ENCODE measurements at places on chromosomes 2 and 18.

- DNase-seq: no peak
These were observed 306.5 kb upstream of the NRP2 start for GRCh38 chr2:205375461-205376448.

DNA sequence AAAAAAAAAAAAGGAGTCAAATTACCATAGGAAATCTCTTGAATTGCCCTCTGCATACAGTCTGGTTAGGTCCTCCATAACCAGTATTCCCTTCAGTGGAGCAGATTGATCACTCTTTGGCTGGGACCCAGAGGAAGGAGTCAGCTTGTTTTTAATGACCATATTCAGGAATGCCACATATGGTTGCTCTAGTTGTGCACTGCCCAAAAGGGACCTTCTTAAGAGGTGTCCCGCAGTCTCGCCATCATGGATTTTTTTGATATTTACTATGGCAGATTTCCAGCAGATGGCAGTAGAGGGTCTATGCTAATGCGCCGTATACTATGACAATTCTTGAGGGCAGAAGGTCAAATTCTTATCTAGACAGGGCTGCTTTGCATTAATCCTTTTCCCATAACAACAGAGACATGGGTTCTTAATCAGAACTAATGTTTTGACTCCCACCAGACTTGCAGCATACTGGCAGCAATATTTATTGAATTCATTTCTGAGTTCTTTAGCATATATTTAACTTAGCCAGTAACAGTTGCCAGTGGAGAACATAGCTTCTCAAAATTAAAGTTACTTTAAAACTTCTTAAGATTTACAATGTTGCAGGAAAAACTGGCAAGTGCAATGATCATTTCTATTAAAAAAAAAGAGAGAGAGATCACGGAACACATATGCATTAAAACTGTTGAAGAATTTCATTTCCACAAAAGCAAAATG is 31.8 kb upstream of the INPP4A start:
- DNase-seq: peak; percentile 28

DNA sequence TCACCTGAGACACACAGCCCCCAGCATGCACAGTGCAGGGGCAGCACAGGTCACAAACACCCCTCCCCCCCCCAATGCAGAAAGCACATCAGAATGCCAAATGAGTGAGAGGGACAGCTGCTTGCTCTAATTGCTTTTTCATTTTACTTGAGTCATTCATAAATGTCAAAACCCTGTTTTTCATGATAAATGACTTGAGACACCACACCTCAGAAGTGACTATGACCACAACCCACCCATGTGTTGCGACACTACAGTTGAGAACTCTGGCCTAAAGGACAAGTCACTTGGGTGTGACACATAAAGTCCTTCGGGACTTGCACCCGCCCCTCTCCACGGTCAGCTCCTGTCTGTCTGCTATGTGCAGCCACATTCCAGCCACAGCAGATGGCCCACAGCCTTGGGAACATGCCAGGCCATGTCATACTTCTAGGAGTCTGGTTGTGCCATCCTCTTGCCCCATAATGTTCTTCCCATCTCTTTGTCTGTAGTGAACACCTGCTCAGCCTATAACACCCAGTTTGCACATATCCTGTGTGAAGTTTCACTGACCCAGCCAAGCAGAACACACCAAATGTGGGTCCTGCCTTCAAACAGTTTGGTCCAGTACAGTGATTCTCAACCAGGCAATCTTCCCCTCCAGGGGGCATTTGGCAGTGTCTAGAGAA is 30.2 kb upstream of the RIOK3 start:
- no peak for DNase-seq

DNA sequence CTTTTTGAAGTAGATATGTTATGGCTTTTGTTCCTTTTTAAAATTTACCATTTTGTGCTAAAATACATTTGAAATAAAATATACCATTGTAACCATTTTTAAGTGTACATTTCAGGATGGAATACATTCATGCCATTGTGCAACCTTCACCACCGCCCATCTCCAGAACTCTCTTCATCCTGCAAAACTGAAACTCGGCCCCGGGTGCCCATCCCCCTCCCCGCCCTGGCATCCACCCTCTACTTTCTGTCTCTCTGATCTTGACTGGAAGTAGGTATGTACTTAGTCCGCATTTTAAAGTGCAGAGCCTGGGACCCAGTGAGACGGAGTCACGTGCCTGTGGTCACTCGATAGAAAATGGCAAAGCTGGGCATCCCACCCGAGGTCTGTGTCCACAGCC is 45.6 kb downstream of the DIPK1C start:
- no peak for DNase-seq

GRCh38 chr18:26487437-26487836 is 60.9 kb downstream of the KCTD1 start:
- DNase-seq: no peak

GRCh38 chr2:113185664-113186432 is 12.1 kb downstream of the PSD4 start:
- DNase-seq: no peak

DNA sequence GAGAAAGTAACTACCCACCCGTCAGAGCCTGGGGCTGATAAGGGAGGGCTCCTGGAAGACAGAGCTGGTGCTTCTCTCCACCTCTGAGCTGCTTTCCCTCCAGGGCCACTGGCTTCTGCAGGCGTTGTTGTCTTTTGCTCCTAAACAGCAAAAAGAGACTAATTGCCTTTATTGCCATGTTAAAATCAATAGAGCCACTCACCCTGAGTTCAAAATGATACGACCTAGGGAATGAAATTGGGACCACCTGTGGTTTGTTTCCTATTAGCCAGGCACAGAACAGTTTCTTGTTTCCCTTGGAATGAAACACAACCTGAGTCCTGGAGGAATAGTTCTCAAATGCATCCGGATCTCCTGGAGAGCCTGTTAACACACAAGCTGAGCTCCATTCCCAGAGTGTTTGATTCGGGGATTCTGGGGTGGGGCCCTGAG is 45.8 kb downstream of the TCF7L1 start:
- DNase-seq: no peak
